Peyer's patch (tissue), 4 donors: ENCODE measurements at places on chromosomes 2 and 18. TPM values are rescaled to one million over a fixed set of nuclear protein-coding genes. Genes with fewer than 3 reads are reported as not detected.

NIF3L1 gene
- 7.4 TPM for total RNA-seq

IL37 gene
- total RNA-seq = not detected

TUBA3E gene
- total RNA-seq = not detected

LAMA1 gene
- 3.5 TPM for total RNA-seq

ALPI gene
- total RNA-seq = 473 TPM

ADI1 gene
- 86.7 TPM for total RNA-seq

C1QL2 gene
- not detected for total RNA-seq

CDH20 gene
- 5.5 TPM for total RNA-seq

LRP1B gene
- total RNA-seq = 0.85 TPM

ECEL1 gene
- total RNA-seq = not detected
